ENCODE measurements at places on chromosomes 7 and 10.

DNA sequence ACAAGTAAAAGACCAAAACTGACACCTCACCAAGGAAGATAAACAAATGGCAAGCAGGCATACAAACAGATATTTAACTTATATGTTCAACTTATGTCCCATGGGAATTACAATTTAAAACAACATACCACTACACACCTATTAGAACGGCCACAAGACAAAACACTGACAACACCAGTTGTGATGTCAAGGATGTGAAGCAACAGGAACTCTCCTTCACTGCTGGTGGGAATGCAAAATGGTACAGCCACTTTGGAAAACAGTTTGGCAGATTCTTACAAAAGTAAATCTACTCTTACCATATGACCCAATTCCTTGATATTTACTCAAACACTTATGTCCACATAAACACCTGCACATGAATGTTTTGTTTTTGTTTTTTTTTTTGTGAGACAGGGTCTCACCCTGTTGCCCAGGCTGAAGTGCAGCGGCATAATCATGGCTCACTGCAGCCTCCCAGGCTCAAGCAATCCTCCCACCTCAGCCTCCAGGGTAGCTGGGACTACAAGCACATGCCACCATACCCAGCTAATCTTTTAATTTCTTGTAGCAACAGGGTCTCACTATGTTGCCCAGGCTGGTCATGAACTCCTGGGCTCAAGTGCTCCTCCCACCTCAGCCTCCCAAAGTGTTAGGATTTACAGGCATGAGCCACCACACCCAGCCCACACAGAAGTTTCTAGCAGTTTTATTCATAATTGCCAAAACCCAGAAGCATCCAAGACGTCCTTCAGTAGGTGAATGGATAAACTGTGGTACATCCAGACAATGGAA, 27.3 kb downstream of the HERC4 start:
- no peak for DNase-seq

DNA sequence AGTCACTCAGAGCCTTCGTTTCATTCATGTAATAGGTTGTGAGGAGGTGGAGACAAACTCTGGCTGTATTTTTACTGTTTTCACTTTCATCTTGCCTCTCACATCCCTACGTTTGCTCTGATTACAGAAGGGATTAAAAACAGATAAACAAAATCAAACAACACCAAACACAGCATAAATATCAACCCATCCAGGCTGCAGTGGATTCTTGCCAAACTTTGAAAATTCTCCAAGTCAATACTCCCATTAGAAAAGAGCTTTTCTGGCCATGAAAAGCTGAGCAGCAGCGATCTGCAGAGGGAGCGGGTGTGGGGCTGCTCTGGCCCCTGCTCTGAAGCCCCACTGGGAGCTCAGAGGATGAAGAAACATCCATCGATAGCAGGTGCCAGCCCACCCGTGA, 283.2 kb downstream of the WDR37 start:
- no peak for DNase-seq

- no peak for DNase-seq
Measured at GRCh38 chr10:129501652-129502436, 34.8 kb downstream of the MGMT start.

- DNase-seq = no peak
Measured at GRCh38 chr7:149743476-149744255, 29.7 kb downstream of the ZNF467 start.

DNA sequence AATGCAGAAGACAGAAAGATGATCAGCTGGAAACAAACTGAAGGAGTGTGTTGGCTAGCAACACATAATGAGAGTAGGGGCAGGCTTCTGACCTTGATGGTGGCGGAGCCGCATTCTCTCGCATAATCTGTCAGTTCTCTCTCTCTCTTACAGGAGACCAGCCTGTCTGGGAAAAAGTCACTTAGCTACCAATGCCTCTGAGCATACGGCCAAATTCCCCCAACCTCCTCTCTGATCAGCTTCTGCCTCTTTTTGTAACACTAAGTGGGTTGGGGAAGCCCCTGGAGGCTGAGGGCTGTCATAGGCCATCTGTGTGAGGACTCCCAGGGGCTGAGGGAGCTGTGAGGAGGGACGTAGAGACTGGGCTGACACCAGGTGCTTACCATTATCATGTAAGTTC, 104.6 kb downstream of the HIPK2 start:
- DNase-seq = peak; percentile 40

GRCh38 chr7:27593226-27593625, 69.5 kb downstream of the HIBADH start:
- DNase-seq = no peak

- no peak for DNase-seq
Measured at GRCh38 chr10:125441151-125441550, 241.8 kb downstream of the TEX36 start.

GRCh38 chr7:31456646-31457368, 57.1 kb upstream of the ITPRID1 start:
- no peak for DNase-seq

GRCh38 chr7:22397981-22398380, 41.0 kb upstream of the RAPGEF5 start:
- no peak for DNase-seq

DNA sequence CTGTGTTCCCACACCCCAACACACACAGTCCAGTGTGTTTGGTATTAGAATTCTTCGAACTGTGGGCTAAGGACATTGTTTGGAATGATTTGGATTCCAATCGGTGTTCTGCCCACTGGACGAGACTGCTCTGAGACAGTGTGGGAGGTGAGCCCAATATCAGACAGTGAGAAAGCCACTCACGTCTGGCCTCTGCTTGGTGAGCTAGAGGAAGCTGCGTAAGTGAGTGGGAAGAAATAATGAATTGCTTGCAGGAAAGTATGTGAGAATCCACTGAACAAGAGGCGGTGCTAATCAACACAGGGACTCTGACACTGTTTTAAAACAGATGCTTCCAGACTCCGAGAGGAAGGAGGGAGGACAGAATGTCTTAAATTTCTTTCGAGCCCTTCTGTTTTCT, 675.0 kb upstream of the ANKRD30A start:
- DNase-seq = no peak

- no peak for DNase-seq
Measured at GRCh38 chr10:60341969-60342368, 47.7 kb downstream of the ANK3 start.

GRCh38 chr10:84188815-84189214, 5.5 kb upstream of the CDHR1 start:
- DNase-seq = no peak

DNA sequence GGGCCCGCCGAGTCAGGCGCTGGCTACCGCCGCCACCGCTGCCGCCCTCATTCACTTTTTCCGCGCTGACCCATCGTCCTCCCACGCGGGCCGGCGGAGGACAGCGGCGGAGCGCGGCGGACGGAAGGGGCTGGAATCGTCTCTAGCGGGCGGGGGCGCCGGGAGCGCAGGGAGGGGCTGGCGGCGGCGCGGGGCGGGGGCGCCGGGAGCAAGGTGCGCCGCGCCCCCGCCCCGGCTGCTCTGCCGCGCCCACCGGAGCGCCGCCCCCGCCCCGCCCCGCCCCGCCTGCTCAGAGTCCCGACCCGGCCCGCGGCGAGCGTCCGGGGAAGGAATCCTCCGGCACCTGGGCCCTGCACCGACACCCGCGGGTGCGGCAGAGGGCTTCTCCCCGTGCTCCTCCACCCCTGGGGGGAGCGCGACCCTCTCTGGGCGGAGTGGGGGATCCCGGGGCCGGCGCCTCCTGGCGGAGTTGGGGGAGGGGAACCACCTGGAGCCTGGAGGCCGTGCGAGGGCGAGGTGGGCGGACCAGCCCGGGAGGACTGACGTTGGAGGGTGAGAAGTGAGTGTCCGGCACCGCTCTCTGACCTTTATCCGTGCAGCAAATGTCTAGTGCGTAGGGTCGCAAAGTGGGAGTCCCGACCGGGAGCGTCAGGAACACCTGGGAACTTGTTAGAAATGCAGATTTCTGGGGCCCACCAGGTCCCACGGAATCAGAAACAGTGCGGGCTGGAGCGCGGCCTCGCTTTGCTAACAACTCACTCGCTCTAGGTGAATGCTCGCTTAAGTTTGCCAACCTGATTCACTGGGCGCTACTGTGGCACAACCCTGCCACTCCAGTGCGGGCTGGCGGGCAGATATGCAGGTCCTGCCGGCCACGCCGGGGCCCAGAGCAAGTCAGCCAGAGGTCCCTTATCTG, at the start of gene COBL:
Gene COBL, minus strand, starts transcription at position 144 of the 916 bp plus-strand sequence. CDS start 176 bp downstream, outside the sequence.
- peak; percentile 4 for DNase-seq

GRCh38 chr10:101291331-101292193, 62.3 kb upstream of the LBX1 start:
- peak; percentile 62 for DNase-seq

- no peak for DNase-seq
Measured at GRCh38 chr10:117477961-117478670, 64.4 kb upstream of the EMX2 start.

DNA sequence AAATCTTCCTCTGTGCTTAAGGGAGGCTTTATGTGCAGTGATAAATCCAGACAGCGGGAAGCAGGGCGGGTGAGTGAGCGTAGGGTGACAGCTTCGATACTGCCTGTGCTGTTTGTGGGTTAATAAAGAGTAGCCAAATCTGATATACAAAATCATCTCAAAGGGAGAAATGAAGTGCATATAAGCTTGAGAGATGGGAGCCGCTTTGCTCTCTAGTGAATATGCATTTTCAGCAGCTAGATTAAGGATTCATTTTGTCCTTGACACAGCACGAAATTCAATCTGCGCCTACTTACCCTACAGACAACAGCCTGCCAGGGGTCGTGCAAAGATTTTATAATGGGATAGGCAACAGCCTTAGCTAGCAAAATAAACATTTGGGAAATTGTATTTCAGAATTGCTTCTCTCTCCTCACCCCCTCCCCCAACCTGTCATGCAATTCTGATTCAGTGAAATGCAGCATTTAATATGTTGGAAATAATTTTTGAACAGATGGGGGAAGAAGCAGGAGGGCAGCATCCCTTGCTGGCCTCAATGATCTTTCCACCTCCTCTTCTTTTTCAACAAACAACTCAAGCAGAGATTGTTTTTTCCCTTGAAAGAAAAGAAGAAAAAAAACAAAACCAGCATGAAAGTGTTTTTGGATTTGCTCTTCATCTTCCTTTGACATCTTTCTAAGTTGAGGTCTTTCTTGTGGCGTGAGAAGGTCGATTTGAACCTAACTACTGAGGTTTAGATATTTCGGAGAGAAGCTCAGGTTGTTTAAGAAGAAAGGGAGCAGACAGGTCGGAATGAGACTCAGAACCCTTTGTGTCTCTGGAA, 117.9 kb downstream of the AOAH start:
- no peak for DNase-seq

DNA sequence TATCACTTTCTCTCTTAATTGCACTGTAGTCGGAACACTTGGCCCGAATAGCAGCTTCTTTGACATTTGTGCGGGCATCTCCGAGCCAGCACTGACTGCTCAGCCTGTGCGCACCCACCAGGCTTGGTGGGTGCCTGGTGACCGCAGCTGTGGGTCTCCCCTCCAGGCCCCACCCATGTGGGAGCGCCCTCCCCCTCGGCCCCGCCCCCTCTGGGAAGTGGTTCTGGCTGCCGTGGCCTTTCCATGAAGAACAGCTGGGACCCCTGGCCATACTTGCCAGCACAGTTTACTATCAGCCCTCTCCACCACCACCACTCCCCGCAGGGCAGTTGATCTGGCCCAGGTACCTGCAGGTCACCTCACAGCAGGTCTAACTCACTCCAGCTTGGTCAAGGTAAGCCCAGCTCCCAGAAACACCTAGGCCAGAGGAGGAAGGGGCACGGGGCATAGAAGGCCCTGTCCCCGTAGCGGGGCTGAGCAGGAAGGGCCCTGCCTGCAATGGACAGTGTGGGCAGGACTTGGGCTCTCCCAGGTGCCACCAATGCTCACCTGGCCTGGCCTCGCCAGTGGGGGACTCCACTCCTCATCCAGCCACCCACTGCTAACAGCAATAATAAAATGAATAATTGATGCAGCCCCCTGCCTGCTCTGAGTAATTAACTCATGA, 5.8 kb downstream of the RASGEF1A start:
- DNase-seq = no peak

GRCh38 chr10:79055100-79055782, 13.5 kb upstream of the ZMIZ1 start:
- no peak for DNase-seq

DNA sequence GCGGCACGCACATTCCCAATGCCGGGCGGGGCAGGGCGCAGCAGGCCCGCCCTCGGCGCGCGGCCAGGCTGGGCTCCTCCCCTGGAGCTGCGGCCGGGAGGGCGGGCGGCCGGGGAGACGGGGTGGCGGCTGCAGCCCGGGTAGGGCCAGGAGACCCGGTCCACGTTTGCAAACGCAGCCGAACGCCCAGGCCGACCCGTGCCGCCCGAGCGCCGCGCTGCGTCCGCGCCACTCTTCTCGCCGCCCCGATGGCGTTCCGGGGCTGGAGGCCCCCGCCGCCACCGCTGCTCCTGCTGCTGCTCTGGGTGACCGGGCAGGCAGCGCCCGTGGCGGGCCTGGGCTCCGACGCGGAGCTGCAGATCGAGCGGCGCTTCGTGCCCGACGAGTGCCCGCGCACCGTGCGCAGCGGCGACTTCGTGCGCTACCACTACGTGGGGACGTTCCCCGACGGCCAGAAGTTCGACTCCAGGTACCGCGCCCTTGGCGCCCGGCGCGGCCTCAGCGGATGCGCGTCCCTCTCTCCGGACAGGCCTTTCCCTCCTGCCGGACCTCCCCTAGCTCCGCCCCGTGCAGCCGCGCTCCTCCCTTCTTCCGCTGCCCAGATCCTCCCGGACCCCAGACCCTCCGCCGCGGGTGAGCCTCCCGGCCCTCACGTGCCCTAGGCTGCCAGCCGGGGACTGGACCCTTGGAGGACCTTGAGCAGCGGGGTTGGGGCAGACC, at the start of gene FKBP9:
Gene FKBP9, plus strand, starts transcription at position 115 of the 720 bp plus-strand sequence. Its CDS starts 134 bp downstream, at position 249.
- DNase-seq = peak; percentile 28

GRCh38 chr10:104580321-104580720, 60.8 kb upstream of the SORCS3 start:
- no peak for DNase-seq

DNA sequence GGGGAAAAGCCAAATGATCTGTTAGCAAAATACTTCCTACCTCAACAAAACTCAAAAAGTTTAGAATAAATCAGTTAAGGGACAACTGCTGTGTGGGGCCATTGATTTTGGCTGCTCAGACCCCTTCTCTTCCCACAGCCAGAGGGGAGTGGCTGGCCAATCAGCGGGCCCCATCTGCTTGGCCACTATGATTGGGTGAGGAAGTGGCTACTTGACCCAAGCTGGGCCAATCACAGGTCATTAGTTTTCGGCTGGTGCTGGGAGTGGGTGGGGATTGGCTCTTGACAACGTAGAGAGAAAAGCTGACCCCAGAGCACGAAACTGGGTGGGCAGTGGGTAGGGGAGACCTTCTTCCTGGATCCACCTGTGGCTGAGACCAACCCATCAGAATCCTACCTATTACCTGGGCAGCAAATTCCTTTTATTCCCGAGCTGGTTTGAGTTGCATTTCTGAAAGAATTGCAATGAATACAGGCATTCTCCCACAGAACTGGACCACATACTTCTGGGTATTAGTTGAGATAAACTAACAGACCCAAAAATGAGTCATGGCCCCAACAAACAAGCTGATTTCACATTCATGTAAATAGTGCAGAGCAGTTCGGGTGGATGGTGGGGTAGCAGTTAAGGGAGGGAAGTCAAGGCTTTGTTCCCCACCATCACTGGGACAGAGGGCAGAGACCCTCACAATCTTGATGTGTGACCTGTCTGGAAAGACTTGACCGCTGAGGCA, 35.6 kb upstream of the HMX3 start:
- DNase-seq = no peak

- DNase-seq = no peak
Measured at GRCh38 chr10:106595281-106595680, 569.2 kb downstream of the SORCS1 start.
